ENCODE measurements at places on chromosomes 5 and 9. TPM values are rescaled to one million over a fixed set of nuclear protein-coding genes. Genes with fewer than 3 reads are reported as not detected.

NREP gene
- 803 TPM for polyA plus RNA-seq

DNA sequence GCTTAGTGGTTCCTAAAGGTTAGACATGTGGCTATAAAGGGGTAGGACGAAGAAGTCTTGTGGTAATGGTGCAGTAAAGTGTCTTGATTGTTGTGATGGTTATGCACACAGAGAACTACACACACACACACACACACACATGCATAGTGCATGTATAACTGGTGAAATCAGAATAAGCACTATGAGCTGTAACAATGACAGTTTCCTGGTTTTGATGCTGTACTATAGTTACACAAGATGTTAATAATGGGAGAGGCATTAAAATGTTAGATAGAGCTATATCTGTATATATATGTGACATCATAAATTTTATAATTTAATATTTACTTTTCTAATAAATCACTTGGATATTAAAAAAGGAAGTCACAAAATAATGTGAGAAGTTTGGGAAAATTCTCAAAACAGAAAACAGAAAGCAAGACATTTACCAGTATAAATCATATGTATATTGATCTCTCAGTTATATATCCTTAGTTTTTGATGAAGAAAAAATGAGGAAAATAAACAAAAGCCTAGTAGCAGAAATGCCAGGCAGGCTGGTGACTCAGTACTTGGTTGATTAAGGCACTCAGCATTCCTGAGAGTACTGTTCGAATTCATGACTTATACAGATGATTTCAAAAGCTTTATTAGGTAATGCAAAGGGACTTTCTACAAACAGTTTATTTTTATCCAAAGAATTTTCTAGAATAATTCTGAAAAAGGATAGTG is 350.5 kb upstream of the DAB2 start:
- no peak for DNase-seq

GRCh38 chr5:60540856-60541805 is 158.8 kb downstream of the DEPDC1B start:
- no peak for DNase-seq

CEMIP2 gene
- polyA plus RNA-seq: 27.0 TPM

DNA sequence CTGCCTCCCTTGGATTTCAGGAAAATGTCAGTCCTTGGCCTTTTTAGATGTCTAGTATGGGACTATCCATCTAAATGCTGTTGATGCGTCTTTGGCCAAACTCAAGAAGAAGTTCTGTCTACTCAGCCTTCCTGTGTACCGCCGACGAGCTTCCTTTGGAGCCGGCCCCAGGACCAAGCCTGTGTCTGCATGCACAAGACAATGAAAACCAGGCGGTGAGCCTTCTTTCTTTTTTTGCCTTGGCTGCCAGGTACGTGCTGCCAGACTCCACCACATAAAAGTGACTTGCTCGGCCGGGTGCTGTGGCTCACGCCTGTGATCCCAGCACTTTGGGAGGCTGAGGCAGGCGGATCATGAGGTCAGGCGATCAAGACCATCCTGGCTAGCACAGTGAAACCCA is 6.0 kb upstream of the NEURL1B start:
- no peak for DNase-seq

- DNase-seq: no peak
Observed at GRCh38 chr5:151868451-151868850, 56.2 kb downstream of the GLRA1 start.

FCN2 gene
- 0.95 TPM for polyA plus RNA-seq

DNA sequence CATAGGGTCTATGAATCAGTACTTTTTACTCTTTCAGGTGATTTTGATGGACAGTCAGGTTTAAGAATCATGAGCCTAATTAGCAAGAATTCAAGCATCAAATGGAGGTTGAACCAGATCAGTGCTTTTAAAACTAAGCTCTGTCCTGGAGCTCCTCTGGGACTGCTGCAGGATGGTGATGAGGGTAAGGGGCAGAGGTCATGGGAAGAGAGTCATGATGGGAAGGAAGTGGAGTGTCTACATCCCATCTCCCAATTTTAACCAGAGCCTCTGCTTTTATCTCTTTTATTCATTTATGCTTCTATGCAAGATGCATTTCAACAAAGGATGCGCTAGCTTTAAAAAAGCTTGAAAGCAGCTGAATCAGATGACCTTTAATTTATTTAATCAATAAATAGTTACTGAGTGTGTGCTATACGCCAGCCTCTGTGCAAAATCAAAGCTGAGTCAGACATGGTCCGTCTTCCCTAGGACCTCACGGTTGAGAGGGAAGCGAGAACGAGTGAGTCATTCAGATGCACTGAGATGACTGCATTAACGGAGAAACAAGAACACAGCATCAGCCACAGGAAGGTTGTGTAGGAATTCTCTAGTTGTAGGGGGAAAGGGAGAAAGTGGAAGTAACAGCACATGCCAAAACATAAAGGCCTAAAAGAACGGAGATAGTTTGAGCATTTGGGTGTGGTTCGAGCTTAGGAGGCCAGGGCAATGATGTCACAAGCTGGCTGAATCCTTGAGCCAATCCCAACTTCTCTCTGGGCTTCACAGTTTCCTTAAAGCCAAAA is 441.6 kb upstream of the BRINP1 start:
- no peak for DNase-seq

BNC2 gene
- 7.0 TPM for polyA plus RNA-seq

HSD17B3 gene
- polyA plus RNA-seq: 0.67 TPM

DNA sequence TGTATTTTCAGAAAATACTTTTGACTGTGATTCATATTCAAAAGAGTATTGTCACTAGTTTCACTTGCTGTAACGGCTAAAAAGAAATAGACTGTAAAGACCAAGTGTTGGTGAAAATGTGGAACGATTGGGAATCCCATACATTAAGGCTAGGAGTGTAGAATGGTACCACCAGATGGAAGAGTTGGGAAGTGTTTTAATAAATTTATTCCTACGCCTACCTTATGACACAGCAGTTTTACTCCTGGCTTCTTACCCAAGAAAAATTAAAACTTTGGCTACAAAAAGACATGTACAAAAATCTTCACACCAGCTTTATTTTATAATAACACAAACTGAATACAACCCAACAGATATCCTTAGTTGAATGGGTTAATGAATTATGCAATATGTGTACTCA is 256.2 kb downstream of the TAF11L14 start:
- DNase-seq: no peak

DNA sequence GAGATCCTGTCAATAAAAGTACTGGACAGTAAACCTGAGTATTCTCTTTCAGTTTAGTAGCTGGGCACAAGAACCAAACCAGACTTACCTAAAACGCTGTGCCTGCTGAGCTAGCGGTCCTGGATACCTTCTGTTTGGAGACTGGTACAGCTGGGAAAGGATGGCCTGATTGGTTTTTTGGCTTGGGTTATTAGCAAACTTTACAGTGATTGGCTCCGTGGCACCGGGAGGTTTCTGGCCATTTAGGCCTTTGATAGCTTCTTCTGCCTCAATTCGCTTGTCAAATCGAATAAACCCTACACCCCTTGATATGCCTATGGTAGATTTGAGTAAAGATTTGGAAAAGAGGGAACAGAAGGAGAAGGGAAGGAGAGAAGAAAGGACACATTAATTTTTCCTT is 124.7 kb downstream of the ELAVL2 start:
- no peak for DNase-seq
